OCI-LY7 (cell line): ENCODE measurements at places on chromosomes 2 and 18.

GRCh38 chr18:63309422-63309821, 10.1 kb downstream of the BCL2 start:
- DNase-seq, result no peak

GRCh38 chr2:54685263-54685775, 38.1 kb upstream of the EML6 start:
- DNase-seq, result no peak

- DNase-seq, result no peak
Measured at GRCh38 chr2:204346906-204347305, 198.4 kb upstream of the PARD3B start.

- DNase-seq, result no peak
Measured at GRCh38 chr18:57961876-57962505, 82.0 kb upstream of the NEDD4L start.

DNA sequence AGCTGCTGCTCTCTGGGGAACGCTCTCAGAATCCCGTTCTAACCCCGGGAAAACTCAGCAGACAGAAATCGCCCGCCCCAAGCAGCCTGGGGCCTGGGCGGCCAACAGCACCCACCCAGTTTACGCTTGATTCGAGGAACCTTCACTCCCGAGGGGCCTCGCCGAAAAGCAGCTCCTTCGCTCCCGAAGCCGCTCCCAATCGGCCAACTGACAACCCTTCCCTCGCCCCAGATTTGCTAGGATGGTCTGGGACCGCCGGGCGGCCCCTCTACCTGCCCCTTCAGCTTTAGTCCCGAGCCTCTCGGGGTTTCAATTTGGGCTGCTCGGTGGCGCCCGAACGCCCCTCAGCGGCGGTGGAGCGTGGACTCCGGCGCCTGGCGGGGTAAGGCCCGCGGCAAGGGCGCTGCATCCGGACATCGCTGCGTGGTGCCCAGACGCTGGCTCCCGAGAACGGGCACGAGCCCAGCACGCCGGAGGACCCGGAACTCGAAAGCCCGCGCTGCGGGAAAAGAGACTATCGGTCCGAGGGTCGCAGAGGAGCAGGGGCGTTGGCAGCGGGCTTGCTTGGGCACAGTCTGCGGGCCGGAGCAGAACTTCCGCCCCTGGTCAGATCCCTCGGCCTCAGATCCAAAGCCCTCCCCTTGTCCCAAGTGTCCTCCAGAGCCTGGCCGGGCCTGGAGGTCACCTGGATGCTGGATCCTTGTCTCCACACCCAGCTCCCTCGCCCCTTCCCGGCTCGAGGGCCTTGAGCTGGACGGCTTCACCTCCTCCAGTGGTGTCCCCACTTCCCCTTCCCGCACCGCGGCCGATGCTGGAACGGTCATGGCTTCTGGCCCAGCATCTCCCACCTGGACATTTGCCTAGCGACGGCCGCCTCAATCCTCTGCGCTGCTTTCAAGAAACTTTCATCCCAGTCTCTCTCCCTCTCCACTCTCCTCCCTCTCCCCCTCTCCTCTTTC, 3.0 kb upstream of the OTX1 start:
- no peak for DNase-seq

DNA sequence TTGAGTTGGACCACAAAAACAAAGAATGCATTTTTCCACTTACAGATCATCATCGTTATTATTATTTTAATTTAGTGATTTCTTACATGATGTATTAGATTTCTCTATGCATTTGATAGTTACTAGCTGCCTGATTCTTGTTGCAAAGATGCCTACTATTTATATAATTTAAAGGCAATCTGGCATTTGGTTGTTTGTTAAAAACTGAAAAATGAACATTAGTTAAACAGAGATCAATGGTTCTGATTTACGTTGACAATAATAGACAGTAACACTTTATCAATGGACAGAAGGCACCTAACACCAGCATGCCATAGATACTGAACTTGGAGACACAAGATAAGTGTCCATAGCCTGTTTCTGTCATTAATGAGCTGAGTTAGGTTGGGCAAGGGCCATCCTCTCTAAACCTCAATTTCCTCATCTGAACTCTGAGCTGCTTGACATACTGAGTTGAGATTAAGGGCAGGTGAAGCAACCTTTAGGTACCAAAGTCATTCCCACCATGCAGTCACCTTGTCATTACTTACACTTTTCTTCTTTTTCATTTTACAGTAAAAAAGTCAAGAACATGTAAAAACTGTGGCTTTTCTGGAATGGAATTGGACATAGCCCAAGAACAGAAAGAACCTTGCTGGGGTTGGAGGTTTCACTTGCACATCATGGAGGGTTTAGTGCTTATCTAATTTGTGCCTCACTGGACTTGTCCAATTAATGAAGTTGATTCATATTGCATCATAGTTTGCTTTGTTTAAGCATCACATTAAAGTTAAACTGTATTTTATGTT, 3.1 kb downstream of the CCL20 start:
- no peak for DNase-seq

DNA sequence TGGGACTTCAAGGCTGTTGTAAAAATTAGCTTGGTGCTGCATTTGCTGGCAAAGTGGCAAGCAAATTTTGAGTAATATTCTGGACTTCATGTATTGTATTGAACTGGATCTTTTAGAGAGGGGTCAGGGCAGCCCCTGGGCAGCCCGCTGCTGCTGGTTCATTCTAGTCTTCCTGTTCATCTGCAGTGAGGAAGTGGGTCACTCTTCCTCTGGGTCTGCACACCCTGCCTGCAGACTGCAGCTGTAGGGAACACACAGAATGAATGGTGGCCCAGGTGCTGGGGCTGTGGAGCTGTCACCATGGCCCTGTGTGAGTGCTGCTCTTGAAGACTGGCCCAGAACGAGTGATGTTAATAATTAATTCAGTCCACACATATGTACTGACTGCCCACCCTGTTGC, 9.4 kb downstream of the SH3RF3 start:
- no peak for DNase-seq

GRCh38 chr2:238528953-238529781, 102.4 kb downstream of the ASB1 start:
- DNase-seq, result no peak

DNA sequence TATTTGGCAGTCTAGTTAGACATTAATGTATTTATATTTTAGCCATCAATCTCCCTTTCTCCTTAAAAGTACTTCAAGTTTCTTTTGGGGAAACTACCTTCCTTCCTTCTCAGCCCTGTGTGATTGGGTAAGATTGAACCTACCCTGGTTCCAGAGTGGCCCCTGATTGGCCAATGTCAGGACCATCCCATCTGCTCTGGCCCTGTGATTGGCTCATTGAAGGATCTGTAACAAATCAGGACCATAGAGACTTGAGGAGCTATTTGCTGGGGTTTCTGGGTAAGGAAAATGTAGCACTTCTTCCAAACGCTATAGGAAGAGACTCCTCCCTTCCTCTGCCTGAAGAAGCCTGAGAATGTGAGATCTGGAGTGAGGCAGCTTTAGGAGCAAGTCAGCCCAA, 59.3 kb downstream of the AQP4 start:
- no peak for DNase-seq

GRCh38 chr2:36789181-36789804, 92.8 kb downstream of the VIT start:
- DNase-seq, result peak; percentile 10

GRCh38 chr2:44777537-44777936, 164.0 kb upstream of the SIX3 start:
- no peak for DNase-seq

DNA sequence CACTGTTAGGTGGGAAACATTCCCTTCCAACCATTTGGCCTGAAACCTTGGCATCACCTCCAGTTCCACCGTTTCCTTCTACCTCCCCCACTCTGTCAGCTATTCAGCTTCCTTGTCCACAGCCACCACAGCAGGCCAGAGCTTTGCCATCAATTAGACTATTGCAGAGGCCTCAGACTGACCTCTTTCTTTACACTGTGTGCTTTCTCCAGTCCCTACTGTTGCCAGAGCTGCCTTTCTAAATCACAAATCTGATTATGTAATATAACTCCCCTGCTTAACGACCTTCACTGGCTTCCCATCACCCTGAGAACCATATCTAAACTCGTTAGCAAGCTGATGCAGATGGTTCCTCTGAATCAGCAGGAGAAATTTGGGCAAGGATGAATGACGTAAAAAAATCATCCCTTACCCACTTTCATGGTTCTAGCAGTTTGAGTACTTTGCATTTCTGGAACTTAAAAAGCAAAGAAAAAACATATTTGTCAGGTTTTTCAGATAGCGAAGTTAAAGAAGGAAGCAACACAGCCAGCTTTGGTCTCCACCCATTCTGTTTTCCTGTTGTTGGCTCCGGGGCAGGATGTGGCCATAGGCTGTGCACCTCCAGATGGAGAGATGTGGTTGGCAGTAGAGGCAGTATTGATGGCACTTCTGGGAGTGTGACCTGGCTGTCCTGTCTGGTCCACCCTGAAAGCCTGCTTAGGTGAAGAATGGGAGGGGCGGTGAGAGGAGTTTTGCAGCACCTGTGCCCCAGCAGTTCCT, 422.1 kb downstream of the PARD3B start:
- DNase-seq, result no peak

GRCh38 chr2:152067823-152068222, 31.0 kb downstream of the CACNB4 start:
- DNase-seq, result no peak

- DNase-seq, result no peak
Measured at GRCh38 chr2:55419233-55419678, 400 bp downstream of the CCDC88A start.

GRCh38 chr2:241637795-241638660, 535 bp downstream of the ATG4B start:
- DNase-seq, result peak; percentile 66

DNA sequence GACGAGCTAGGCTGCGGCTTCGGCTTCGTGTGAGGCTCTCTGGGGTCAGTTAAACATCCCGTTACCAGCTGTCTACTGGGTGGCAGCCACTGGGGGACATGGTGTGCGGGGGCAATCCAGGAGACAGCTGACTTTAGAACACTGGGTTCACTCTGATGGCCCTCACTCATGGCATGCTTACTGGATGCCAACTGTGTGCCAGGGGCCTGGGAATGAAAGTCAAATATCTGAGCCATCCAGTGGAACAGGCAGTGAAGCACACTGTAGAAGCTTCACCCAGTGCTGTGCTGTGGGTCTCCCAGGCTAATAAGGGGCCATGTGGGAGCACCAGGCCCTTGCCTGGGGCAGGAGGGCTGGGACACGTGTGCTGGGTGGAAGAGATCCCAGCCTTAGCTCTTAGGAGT, 48.3 kb downstream of the GLI2 start:
- no peak for DNase-seq

- no peak for DNase-seq
Measured at GRCh38 chr18:44186001-44186400, 494.7 kb upstream of the SETBP1 start.

- DNase-seq, result peak; percentile 26
Measured at GRCh38 chr2:189954989-189955388, 107.5 kb downstream of the MSTN start.

- DNase-seq, result no peak
Measured at GRCh38 chr2:23283653-23284052, 101.3 kb upstream of the KLHL29 start.

DNA sequence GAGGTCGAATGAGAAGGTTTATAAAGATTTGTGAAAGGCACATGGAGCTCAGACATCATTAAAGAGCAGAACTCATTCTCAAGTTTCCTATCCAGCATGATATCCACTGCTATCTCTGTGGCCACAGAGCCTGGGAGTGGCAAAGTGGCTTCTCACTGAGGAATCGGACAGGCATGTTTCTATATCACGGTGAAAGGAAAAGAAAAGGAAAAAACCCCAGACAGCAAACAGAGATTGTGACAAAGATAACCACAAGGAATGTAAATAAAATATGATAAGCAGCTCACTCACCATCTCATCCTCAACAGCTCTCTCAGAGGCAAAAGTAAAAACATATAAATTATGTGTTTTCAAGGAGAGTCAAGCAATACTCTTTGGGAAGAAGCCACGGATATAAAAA, 2.5 kb downstream of the PID1 start:
- no peak for DNase-seq

DNA sequence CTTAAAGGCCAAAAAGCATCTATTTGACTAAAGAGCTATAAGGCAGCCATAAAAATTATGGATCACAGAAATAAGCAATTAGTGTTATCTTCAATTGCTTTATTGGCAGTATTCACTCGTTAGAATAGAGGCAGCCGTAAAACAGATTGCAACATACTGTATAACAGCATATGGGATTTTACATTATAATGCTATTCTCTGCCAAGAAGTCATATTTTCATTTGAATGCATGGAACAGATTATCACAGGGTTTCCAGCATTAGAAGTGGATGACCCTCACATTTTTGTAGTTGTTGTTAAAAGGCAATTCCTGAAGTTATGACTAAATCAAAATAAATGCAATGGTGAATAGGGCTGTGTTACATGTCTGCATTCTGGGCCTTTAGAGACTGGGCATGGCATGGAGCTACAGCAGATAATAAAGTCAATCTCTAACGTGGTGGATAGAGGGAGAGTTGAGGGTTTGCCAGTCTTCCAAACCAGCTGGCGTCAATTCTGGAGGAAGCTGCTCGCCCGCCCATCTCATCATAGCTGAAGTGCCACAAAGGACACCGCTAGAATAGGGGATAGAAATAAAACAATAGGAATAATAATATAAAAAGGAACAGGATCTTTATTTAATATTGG, 155.4 kb upstream of the VRK2 start:
- no peak for DNase-seq

DNA sequence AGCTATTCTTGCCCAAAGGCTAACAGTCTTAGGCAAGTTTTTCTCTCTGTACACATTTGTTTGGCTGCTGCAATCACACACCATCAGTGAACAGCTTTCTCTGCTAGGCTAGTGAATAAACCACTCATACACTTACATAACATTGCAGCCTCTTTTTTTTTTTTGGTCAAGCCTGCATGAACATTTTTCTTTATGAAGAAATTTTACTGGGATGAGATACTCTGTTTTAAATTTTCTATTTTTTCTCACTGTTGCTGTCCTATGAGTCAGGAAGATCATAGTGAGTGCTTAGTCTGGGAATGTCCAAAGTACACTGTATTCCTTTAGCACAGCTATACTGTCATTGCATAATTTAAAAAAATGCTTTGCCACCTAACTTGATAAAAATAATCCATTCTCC, 58.5 kb downstream of the ROCK1 start:
- DNase-seq, result no peak
